ENCODE measurements at places on chromosomes 4 and X.

- no peak for DNase-seq
These were observed 803.9 kb upstream of the PCDH10 start for GRCh38 chr4:132344924-132345828.

GRCh38 chrX:17415242-17415810, 40.3 kb downstream of the NHS start:
- DNase-seq, result no peak

- no peak for DNase-seq
These were observed 332.5 kb downstream of the PDGFC start for GRCh38 chr4:156638925-156639605.

DNA sequence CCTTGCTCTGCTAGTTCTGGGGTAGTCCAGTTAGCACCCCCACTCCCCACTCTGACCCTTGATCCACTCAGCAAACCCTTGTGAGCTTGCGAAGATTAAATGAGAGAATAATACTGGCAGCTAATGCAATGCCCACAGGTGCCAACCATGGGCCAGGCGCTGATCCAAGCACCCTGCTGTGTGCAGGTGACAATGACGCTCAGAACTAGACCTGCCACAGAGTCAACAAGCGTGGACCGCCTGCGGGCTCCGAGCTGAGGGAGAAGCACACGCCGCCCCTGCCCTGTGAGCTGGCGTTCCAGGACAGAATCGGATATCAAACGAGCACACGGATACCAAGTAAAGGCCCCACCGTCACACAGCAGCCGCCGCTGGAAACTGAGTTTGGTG, 129.2 kb downstream of the FAM53A start:
- no peak for DNase-seq

DNA sequence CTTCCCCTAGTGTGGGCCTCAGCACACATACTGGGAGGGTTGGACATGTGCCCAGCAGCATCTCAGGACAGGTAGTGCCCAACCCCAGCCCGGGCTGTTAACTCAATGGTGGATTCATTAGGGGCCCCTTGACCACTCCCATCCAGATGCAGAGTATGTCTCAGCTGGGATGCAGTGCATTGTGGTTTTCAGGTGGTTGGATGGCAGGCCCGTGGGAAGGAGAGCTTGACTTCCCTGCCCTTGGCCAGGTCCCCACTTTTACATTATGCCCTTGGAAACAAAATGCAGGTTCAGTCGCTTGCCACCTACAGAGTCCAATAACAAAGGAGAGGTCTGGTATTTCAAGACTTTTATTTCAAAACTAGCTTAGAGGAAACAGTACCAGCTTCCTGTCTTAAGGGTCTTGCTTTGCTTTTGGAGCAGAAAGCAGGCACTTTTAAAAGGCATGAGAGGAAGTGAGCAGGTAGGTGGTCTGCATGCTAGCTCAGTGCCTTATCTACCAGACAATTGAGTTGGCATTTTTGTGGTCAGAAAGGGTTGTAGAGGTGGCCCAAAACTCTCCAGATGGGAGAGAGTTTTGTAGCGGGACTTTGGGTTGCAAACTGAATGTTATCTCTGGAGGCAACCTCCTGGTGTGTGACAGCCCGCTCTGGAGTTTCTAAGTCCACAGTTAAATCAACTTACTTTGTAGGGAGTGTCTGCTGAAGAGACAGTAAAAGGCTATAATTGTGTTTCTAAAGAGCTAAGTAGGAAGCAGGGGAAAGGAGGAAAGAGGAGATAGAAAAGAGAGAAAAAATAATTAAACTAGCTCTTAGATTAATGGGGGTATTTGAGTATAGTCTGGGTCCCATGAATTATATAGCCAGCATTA, 171.0 kb downstream of the GALNTL6 start:
- DNase-seq, result no peak

DNA sequence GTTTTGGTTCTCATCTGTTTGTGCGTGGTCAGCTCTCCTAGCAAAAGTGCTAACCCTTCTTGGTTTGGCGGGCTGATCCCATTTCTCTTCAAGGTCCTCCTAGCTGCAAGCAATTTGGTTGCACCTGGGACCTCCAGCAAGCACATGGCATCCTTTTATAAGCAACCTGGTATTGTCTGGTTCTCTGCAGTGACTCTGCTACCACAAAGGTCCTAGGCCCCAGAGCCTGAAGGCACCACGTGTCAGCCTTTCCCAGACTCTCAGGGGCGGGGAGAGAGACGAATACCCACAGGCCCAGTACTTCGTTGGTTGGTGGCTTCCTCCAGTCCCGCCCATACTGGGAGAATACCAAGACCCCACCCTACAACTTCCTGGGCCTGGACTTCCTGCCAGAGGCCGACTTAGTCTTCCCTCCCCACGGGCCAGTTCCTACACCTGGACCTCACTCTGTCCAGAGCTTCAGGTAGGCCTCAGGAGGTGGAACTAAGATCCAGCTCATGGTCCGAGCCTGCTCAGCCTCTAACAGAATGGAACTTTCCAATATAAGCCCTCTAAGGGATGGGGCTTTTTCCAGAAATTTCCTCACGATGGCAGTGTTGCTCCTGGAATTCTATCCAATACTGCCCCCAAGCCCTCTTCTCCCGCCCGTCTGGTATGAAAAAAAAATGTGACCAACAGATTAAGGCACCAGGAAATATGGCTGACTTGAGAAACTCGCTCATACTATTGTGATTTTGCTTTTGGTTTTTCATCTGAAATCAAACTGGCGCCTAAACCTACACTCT, 192.5 kb upstream of the STK26 start:
- peak; percentile 31 for DNase-seq

DNA sequence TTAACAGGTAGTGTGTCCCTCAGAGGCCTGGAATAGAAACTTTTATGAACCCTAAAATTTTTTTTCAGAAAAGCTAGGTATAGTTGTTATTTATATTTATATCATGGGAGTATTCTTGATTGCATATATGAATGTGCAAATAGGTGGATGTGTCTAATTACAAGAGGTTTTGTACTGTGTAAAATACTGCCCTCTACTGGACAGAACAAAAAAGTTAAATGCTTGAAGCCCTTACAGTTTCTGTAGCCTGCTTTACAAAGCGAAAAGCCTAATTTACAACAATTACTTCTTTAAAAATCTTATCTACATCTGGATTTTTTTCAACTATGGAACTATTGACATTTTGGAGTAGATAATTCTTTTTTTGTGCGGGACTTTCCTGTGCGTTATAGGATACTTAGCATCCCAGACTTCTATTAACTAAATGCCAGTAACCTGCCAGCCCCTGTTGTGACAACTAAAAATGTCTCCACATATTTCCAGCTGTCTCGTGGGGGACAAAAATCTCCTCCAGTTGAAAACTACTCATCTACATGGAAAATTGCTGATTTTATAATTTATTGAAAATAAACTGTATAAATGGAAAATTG, 35.1 kb downstream of the ENPEP start:
- DNase-seq, result no peak

DNA sequence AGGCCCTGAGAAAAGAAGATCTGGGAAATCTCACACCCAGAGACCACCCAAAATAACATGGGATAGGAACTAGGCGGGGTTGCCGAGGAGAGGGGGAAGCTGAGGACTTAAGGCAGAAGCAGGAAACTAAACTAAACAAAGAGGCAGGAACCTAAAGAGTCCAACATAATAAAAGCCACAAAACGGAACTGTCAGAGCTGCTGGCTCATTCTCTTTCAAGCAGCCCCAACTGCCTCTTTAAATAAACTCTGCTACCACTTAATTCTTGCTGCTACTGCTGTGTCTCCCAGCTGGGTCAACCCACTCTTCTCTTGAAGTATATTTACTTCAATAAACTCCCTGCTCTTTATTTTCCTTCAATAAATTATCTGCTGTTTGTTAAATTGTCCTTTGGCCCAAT, 44.5 kb downstream of the MAGEB16 start:
- no peak for DNase-seq

DNA sequence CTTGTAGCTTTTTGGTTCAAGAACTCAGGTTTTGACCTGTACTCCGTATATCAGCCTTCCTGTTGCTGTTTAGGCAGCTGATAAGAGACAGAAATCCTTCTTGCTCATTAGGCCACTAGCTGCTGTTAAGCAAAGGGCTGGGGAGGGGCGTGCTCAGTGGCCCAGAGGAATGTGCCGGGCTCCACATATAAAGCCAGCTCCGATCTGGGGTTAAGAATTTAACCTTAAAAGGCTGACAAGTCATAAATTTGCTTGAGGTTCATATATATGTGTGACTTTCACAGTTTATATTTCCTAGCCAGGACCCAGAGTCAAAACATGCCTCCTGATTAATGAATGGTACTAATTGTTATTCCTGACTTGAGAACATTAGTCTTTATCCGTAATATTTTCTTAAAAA, 15.3 kb downstream of the GPC3 start:
- DNase-seq, result no peak

DNA sequence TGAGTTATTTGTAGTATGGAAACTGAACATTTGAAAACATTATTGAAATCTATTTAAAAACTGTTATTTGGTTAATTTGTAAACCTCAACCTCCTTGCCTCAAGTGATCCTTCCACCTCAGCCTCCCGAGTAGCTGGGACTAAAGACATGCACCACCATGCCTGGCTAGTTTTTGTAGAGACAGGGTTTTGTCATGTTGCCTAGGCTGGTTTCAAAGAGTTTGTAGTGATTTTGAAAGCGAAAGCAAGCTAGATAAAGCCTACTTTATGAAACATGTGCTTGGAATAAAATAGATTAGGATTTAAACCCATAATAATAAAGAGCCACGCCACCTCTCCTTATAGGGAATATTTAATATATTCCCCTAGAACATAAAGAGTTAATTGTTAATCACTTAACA, 23.5 kb downstream of the ARSJ start:
- DNase-seq, result no peak

GRCh38 chr4:126748736-126749135, 884.0 kb upstream of the INTU start:
- no peak for DNase-seq

DNA sequence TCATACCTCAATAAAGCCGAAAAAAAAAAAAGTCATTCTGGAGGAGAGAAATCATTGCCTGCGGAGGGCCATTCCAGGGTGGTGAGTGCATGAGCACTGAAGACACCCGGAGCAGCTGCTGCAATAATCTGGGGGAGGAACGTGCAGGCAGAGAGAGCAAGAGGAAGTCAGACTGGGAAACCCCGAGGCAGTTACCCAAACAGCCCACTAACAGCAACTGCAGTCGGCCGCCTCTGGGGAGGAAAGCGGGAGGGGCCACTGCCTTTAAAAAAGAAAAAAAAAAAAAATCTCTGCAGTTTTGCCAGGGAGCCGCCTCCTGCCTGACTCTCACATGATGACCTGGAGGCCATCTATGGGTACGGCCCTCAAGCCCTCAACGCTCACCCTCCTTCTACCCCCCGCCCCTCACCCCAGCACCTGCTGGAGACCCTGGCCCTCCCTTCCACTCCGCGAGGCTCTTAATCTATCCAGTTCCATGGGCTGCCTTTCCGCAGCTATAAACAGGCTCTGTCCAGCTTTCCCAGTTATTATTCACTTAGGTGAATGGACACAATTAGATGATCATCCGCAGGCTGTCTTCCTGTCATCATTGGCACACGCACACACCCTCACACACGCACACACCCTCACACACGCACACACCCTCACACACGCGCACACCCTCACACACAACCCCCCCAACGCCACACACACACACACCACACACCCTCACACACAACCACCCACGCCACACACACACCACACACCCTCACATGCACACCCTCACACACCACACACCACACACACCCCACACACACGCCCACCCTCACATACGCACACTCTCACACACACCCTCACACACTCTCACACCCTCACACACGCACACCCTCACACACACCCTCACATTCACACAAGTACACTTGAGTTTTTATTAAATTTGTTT, 3.4 kb upstream of the AVPR2 start:
- no peak for DNase-seq

- no peak for DNase-seq
These were observed 191.4 kb downstream of the MGST2 start for GRCh38 chr4:139857021-139857420.

DNA sequence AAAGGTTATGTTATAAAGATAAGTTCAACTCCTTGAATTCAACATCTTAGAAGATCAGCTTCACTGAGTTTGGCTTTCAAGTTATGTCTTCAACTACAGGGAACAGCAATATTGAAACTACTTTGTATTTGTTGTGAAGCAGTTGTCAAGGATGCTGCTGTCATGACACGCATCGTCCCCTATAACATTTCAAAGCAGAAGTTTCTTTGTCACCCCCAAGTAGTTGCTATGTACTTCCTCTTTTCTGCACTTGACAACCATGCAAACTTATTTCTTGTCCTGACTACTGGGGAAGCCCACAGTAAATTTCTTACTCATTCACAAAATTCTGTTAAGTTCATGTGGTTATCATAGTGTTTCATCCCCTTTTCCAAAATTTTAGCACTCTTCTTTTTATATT, 14.3 kb downstream of the ANTXR2 start:
- no peak for DNase-seq

GRCh38 chr4:47221721-47222120, 190.4 kb downstream of the GABRB1 start:
- DNase-seq, result no peak

- DNase-seq, result no peak
These were observed 17.7 kb upstream of the P2RY8 start for GRCh38 chrX:1554469-1555210.

DNA sequence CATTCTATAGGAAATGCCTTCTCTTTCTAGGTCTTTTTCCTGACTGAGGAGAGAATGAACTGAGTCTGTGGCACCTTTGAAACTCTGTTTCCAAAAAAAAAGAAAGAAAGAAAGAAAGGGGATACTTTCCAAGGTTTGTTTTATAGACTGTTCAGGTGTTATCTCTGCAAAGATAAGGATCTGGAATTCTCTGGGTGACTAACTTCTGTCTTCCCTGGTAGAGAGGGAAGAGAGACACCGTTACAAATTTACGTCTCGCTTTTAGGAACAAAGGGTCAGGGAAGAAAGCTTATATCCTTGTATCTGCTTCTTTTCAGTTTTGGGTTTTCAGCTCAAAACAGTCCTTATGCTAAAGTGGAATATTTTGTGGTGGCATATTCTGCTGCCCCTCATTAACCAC, 314.1 kb downstream of the RAPGEF2 start:
- no peak for DNase-seq

DNA sequence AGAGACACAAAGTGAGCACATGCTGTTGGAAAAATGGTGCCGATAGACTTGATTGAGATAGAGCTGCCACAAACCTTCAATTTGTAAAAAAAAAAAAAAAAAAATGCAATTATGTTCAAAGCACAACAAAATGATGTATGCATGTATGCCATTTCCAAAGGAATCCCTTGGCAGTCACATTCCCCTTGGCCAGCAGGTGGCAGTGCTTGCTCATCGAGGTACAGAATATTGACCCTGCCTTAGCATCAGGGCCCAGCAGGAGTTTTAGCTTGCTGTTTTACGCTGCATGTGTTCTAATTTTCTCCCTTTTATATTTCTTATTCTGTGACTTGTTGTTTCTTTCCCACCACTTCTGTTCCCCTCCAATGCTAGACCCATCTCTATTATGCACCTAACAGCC, 34.5 kb upstream of the CYBB start:
- DNase-seq, result peak; percentile 20

DNA sequence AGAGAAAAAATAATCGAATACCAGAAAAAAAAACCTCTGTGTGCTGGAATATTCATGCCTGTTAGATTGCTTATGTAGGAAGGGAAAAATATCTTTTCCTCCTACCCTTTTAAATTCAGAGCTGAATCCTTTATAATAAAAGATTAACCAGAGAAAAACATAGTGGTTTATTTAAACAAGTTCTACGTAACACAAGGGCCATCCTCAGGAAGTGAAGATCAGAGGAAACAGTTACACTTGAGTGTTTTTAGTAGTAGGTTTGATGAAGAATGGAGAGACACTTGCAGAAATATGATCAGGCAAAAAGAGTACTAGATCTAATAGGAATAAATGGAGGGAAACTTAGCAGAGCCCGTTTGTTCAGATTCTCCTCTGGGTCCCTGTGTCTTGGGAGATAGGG, 66.3 kb downstream of the TMEM156 start:
- no peak for DNase-seq

- no peak for DNase-seq
These were observed 74.4 kb upstream of the IRF2 start for GRCh38 chr4:184548648-184549341.
